CD4-positive, alpha-beta T cell treated with Interleukin-17A for 1 hour (primary cell): ENCODE measurements at places on chromosomes 3 and 15.

- DNase-seq: no peak
Observed at GRCh38 chr3:27239951-27240350, 129.2 kb downstream of the NEK10 start.

DNA sequence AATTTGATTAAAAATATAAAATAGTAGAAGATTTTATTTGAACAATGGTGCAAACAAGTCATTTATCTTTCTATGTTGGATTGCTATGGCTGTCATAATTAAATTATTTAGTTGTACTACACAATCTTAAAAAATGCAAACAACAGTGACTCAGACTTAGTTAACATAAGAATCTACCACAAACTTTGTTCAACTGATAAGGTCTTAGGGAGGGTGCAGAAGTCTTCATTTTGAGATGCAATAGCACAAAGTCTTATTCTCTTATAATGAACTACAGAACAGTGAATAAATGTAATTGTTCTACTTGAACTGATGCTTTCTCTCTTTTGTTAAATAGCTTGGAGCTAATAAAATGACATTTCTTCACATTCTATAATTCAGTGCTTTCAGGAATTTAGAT lies 482.8 kb upstream of the NAALADL2 start:
- no peak for DNase-seq

- DNase-seq: peak; percentile 23
Observed at GRCh38 chr15:63553388-63553791, 43.8 kb upstream of the FBXL22 start.

DNA sequence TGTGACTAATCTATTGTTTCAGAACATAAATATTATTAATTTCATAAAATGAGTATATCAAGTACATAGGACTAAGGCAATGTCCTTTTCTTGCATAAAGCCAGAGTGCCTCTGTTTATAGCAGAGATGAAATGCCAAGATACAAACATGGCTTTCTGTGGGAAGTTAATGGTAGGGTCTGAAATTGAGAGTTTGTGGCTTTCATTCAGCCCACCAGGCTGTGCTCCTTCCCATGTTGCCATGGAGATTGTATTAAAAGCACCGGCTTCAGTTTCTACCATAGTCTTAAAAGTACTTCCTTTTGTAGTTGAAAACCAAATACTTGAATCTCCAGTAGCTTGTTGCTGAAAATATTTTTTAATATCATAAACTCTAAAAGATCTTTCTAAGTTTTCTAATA lies 114.0 kb downstream of the LRRC28 start:
- DNase-seq: no peak

GRCh38 chr3:11195201-11195600 lies 40.9 kb downstream of the HRH1 start:
- no peak for DNase-seq

- DNase-seq: no peak
Observed at GRCh38 chr3:194249323-194250097, 101.6 kb downstream of the CPN2 start.

GRCh38 chr15:66004618-66005262 lies 135.4 kb downstream of the RAB11A start:
- no peak for DNase-seq

DNA sequence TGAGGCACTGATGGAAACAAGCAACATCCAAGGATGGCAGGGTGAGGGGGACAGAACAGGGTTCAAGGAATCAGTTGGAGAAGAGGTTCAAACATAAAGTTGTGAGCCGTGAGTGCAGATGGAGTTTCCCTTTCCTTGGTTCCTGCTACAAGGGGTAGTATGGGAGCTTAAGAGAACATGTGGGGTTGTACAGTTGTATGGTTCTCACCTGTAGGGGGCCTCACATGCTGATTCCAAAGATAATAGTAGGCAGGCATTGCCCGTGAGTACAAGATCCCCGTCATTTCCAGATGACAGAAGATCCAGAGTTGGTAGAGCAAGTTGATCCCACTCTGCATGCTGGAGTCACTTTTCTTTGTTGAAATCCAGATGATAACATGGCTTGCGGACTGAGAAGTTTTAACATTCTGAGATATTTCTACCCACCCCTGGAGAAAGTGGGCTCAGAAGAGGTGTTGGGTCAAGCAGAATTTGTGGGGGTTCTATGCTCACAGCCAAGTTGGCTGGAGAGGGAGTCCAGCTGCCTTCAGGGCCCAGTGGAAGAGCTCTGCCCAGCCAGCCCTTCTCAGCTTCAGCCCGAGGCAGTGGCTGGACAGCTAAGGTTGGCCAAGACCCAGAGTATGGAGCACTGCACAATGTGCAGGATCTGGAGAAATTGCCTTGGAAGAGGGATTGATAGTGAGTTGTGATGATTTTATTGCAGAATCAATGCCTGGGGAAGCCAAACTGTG lies 141.8 kb downstream of the THSD4 start:
- no peak for DNase-seq

DNA sequence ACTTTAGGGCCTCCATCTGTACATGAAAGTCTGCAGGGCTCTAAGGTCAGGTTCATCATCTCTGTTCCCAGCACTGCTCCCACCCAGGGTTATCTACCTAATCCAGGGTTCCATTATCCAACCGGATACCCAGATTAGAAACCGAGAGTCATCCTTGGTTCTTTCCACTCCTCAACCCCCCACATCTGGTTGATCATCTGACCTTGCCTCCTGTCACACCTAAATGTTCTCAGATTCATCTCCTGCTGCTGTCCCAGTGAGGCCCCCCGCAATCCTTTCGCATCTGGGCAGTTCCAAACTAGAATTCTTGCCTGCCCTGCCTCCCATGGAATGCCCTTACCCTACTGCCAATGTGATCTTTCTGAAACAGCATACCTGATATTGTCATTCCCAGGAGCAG lies 136.5 kb downstream of the PDE8A start:
- no peak for DNase-seq

DNA sequence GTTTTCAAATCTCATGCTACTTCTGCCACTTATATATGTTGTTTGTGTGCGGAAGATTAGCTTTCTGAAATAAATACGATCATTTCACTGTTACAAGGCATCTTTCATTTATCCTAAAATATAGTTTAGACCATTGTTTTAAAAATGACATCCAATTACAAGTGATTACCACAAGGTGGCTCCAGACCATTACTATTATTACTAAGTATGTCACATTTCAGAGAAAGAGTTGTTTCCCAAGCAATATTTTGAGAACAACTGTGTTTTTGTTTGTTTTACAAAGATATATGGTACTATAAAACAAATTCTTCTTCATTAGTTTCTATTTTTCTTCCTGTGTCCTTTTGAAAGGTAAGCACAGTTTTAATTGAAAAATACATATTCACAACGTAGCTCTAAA lies 136.0 kb upstream of the RAP2B start:
- peak; percentile 45 for DNase-seq

- DNase-seq: no peak
Observed at GRCh38 chr3:117308756-117309155, 599.2 kb downstream of the TUSC7 start.

GRCh38 chr3:190514413-190515153 lies 698 bp downstream of the IL1RAP start:
- DNase-seq: peak; percentile 25

DNA sequence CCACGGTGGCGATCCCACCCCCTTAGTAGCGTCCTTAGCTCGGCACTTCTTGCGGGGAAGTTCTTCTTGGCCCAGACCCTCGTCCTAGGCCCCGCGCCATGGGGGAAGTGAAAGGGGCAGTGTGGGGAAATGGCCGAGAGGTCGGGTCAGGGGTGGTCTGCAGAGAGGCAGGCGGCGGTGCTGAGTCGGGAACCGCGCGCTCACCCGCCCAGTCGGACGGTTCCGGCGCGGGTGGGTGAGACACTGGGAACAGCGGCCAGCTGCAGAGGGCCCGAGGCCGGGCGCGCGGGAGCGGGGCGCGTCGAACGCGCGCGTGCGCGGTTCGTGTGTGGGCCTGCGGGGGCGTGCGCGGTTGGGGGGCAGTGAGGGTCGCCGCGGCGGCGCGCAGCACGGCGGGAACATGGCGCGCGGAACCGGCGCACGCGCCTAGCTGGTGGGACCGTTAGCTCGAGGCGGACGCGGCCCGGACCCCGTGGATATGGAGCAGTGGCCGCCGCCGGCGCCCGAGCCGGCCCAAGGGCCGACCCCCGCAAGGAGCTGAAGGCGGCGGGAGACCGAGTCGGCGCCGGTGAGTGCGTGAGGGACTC lies 246.9 kb downstream of the GOLGA6L6 start:
- no peak for DNase-seq

- DNase-seq: no peak
Observed at GRCh38 chr15:62334536-62334935, 169.5 kb upstream of the C2CD4B start.

GRCh38 chr15:55659481-55659880 lies 71.3 kb upstream of the PYGO1 start:
- DNase-seq: no peak

GRCh38 chr3:133401374-133402135 lies 1.7 kb downstream of the BFSP2 start:
- DNase-seq: no peak

GRCh38 chr15:47570881-47571640 lies 146.2 kb upstream of the SEMA6D start:
- no peak for DNase-seq

- no peak for DNase-seq
Observed at GRCh38 chr15:43186003-43186353, 775 bp downstream of the CCNDBP1 start.

GRCh38 chr15:29670998-29671981 lies 151.0 kb downstream of the TJP1 start:
- DNase-seq: no peak

GRCh38 chr15:48722764-48723661 lies 77.5 kb upstream of the FBN1 start:
- no peak for DNase-seq

GRCh38 chr15:84855765-84856164 lies 28.7 kb upstream of the SLC28A1 start:
- DNase-seq: no peak
